ENCODE measurements at places on chromosomes 2 and 18.
A peak's percentile ranks its signal among the peaks of the same experiment; 100 is the strongest.

- no peaks in the 10 kb centered on the region for H3K4me1 ChIP-seq
- DNase-seq = no peak
These were observed 69.7 kb upstream of the DAPL1 start for GRCh38 chr2:158725441-158725891.

GRCh38 chr2:95342556-95343320 is 45.6 kb downstream of the KCNIP3 start:
- no peak overlapping the region for H3K27ac ChIP-seq
- peaks cover 7% of the 10 kb centered on the region for H3K4me1 ChIP-seq
- peak; percentile 2 for DNase-seq
- H3K27me3 ChIP-seq = peaks cover 64% of the 10 kb centered on the region
- H3K36me3 ChIP-seq = no peaks in the 10 kb centered on the region
- H3K4me3 ChIP-seq = no peak overlapping the region

DNA sequence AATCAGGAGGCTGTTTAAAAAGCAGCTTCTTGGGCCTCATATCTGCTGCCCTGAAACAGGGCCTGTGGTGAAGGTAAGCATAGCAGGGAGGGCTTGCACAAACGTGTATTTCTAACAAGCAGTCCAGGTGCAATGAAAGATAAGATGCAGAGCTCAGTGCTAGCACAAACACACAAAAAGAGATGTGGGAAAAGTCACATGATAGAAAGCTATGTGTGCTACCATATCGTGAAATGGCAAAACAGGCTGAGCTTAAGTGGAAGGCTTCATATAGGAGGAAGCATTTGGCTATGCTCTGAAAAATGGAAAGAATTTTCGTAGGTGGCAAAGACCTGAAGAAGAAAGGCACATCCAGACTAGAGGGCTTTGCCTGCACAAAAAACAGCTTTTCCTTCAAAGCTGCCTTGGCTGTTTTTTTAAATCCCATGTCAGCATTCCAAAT is 10.2 kb downstream of the RSAD2 start:
- H3K4me1 ChIP-seq = peaks cover 5% of the 10 kb centered on the region
- no peak overlapping the region for H3K27ac ChIP-seq
- peaks cover 40% of the 10 kb centered on the region for H3K36me3 ChIP-seq
- H3K4me3 ChIP-seq = no peak overlapping the region
- H3K27me3 ChIP-seq = peaks cover 4% of the 10 kb centered on the region
- no peak for DNase-seq

DNA sequence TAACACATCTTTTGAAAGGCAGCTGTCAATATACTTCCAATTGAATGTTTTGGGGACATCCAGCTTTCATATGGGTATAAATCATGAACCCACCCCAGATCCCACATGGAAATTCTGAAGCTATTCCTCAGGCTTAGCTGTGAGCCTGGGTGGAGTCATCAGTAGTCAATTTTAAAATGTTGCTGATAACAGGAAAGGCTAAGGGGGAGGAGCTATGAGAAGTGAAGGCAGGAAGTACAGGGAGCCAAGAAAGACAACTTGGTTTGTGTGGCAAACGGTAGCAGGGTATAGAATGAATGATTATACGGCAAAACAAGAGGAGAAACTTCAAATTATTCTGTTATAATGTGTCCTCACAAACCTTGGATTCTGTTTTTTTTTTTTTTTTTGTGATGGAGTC is 108.6 kb downstream of the QPCT start:
- peaks cover 18% of the 10 kb centered on the region for H3K36me3 ChIP-seq
- peaks cover 38% of the 10 kb centered on the region for H3K4me1 ChIP-seq
- H3K27me3 ChIP-seq = peaks cover 4% of the 10 kb centered on the region
- no peak overlapping the region for H3K27ac ChIP-seq

- no peaks in the 10 kb centered on the region for H3K27me3 ChIP-seq
- peaks cover 39% of the 10 kb centered on the region for H3K4me1 ChIP-seq
- H3K4me3 ChIP-seq = no peak overlapping the region
- peaks cover 31% of the 10 kb centered on the region for H3K36me3 ChIP-seq
- H3K27ac ChIP-seq = peak overlapping the region; percentile 10
These were observed 6.5 kb downstream of the RBBP8 start for GRCh38 chr18:22939649-22940048.

DNA sequence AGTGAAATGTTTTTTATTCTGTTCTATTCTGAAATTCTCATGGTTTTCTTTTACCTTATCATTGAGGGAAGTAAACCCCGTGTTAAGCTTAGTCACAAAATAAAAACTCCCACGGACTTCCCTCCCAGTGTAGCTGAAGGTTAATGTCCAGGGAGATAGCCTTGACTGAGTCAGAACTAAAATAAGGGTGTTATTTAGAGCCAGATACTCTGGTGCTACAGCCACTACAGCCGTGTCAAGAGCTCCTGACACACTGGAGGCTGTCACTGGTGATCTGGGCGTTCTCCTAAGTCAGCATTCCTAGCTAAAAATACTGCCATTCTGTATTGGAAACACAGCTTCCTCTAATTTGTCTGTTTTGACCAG is 82.0 kb upstream of the RANBP2 start:
- H3K4me1 ChIP-seq = peaks cover 41% of the 10 kb centered on the region
- H3K4me3 ChIP-seq = no peak overlapping the region
- peaks cover 5% of the 10 kb centered on the region for H3K36me3 ChIP-seq
- H3K27me3 ChIP-seq = no peaks in the 10 kb centered on the region
- H3K27ac ChIP-seq = no peak overlapping the region
- no peak for DNase-seq
